ENCODE measurements at places on chromosomes 7 and 10.

- no peak for DNase-seq
These were observed 66.1 kb downstream of the GRM8 start for GRCh38 chr7:127186686-127187085.

GRCh38 chr10:110610308-110610774 lies 33.8 kb upstream of the RBM20 start:
- DNase-seq: peak; percentile 65

GRCh38 chr10:76885816-76886215 lies 751.8 kb downstream of the KCNMA1 start:
- DNase-seq: no peak

- no peak for DNase-seq
These were observed 43.4 kb upstream of the TARP start for GRCh38 chr7:38316733-38317360.

- no peak for DNase-seq
These were observed 557.2 kb upstream of the CELF2 start for GRCh38 chr10:10460451-10460850.

GRCh38 chr10:70786799-70787415 lies 1.7 kb upstream of the TBATA start:
- no peak for DNase-seq

GRCh38 chr10:70176441-70176840 lies 6.1 kb upstream of the SAR1A start:
- DNase-seq: no peak

DNA sequence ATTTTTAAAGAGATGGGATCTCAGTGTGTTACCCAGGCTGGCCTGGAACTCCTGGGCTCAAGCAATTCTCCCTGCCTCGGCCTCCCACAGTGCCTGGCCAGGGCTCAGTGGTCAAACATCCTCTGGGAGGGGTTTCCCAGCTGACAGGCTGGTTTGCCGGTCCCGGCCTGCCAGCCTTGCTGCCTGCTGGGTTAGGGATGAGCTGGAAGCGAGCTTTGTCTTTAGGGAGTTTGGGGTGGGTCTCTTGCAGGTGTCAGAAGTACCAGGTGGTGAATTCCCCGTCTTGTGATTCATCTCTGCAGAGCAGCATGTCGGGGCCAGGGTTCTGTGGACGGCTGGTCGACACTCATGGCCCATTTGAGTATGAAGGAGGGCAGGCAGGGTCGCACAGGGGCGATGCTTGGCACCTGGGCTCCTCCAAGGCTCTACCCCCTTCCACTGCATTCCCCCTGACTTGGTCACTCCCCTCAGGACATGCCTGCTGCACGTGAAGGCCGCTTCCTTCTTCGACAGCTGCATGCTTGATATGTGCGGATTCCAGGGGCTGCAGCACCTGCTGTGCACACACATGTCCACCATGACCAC lies 30.3 kb downstream of the ZAN start:
- no peak for DNase-seq

DNA sequence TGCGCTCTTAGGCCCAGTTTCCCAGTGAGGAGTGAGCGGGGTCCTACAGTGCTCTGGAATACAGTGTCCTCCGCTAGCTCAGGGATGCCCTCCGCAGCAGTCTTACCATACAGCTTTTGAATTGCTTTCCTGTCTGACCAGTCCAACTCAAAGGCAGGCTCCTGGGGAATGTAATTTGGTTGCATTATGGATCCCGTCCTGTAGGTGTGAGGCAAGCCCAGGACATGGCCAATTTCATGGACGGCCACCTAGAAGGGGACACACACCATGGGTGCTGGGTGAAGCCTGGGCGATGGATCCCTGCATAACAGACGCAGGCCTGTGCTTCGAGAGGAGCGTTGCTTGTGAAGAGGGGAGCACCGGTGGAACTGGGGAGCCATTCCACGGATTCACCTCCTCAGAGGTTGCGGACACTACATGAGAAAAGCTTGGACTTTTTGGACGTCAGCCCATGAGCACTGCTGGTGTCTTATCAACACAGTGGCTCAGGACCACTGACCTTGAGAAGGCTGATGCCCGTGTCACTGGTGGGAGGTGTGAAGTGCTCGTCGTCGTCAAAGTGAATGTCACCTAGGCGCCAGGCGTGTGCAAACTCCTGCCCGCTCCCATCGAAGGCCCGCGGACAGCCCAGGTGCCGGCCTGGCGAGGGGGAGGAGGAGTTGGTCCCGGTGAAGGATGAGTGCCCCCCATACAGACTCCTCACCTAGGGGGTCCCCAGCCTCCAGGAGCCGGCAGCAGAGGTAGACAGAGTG lies 3.3 kb downstream of the MMP21 start:
- DNase-seq: no peak

- no peak for DNase-seq
These were observed 307.7 kb upstream of the FZD8 start for GRCh38 chr10:35949811-35950211.

- DNase-seq: no peak
These were observed 15.1 kb upstream of the MRC1 start for GRCh38 chr10:17793823-17794644.

DNA sequence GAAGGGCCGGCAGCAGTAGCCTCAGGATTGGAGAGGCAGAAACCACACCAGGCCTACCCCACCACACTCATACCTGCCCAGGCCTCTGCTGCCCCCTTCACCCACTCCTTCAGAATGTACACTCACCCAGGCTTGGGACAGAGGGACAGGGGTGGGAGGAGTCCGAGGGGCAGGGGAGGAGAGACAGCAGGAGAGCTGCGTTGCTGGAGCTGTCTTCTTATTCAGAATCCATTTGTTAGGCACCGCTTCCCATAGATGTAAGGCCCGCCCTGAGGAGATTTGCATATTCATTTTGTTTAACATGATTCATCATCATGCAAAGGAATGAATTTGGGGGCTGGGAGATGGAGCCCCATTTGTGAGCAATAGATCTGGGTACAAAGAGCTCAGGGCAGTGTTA lies 156.7 kb downstream of the CDH23 start:
- no peak for DNase-seq

DNA sequence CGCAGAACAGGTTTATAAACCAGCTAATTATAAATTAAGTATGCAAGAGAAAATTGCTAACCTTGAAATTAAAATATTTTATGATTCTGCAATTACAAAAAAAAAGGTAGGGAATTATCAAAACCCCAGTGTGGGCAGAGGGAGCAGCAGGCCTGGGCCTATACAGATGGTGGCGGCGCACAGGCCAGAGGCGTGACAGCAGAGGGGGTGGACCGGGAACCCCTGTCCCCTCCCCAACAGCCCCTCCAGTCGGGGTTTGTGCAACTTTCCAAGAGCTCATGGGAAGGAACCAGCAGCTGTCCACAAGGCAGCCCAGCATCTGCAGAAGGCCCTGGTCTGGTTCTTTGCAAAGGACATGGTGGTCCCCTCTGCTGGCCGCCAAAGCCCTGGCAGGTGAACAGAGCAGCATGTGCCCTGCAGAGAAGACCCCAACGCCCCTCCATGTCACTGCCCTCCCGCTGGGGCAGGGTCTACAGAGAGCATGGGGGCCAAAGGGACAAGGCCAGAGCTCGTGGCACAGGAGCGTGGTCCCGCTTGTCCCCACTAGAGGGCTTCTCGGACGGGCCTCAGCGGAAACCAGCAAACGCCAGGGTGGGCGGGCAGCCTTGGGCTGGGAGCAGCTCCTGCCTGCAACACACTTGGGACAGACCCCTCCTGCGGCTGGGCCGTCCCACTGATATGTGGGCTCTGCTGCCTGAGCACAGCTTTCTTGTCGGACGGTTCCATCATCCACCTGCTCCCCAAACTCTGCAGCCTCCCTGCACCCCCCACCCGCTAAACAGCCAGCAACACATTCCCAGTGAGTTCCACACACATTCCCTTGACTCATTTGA lies 75.1 kb downstream of the EBF3 start:
- DNase-seq: peak; percentile 5

- DNase-seq: no peak
These were observed 254.2 kb upstream of the POM121L12 start for GRCh38 chr7:52781250-52781649.

GRCh38 chr7:71988201-71988600 lies 423.9 kb downstream of the CALN1 start:
- no peak for DNase-seq

GRCh38 chr7:21916176-21916575 lies 29.5 kb downstream of the CDCA7L start:
- no peak for DNase-seq

DNA sequence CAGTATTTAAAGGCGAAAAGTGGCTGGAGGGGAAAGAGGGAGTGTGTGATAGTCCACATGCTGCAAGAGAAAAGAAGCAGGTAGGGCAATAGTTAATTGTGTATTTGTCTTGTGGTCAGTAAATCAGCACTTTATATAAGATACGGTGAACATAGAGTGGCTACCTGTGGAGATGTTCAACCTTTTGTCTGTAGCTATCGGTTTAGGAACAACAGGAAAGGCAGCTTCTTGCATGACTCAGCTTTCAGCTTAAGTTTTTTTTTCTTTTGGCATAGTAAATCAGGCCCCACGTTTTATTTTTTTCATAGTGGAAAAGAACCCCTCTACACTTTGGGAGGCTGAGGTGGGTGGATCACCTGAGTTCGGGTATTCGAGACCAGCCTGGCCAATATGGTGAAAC lies 14.2 kb upstream of the MTPN start:
- no peak for DNase-seq

- no peak for DNase-seq
These were observed 177.6 kb downstream of the PTPN20 start for GRCh38 chr10:47088656-47089354.

DNA sequence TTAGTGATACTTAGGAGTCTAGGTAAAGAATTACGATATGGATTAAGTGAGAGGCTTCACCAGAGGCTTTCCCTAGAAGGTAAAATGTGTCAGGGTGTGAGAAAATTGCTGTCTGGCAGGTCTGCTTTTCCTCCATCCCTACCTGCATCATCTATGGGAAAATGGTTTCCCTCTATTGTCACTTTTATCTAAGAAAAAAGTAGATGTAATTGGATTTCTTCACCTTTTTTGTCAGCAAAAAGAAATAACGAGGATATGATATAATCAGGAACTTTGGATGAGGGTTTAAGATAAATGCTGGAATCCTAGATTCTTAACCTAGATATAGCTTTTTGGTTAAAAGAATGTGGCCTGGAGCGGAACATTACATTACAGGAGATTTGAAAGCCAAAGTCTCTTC lies 146.1 kb downstream of the MAGI2 start:
- DNase-seq: no peak

Measured in activated CD4-positive, alpha-beta T cell treated with anti-CD3 and anti-CD28 coated beads for 4 hours (primary cell).